ENCODE measurements at places on chromosomes 7 and 10.

- DNase-seq, result no peak
Measured at GRCh38 chr7:153084278-153084677, 324.7 kb downstream of the ACTR3B start.

DNA sequence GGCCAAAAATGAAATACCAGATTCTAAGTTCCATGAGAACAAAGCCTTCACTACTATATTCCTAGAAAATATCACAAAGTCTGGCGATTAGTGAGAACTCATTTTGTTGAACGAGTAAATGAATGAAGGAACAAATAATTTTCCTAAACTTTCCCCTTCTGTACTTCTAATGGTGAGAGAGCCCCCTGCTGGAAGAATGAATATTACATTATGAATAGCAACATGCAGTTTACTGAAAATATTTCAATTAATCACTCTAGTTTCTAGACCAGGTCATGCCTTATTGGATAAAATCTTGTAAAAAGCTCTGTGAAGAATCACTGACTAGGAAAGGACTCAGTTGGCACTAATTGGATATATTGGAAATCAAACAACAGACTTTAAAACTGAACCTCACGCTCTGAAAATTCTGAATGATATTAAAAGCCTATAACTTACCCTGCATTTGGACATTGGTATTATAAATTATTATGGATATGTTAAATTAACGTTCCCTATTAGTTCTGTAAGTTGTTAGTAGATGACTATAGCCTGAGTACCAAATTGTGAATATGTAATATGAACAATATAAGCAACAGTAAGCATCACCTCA, 32.4 kb upstream of the MTPN start:
- DNase-seq, result no peak

- DNase-seq, result peak; percentile 30
Measured at GRCh38 chr10:86047588-86047987, 319.0 kb downstream of the GRID1 start.

DNA sequence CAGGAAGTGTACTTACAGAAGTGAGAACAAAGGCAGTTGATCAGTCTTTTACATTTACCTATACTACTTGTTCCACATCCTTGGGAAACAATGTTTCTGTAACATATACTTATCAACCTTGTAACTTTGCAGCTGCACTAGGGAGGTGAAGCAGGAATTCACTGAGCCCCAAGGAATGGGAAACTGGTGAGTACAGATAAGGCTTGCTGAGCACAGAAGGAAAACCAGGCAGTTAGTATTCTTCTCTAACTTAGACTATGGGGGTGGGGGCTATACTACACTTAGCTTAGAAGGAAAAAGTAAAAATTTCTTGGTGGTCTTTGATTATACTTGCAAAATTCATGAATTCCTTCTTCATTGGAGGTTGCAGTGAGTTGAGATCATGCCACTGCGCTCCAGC, 6.9 kb upstream of the ZNF33A start:
- DNase-seq, result no peak

GRCh38 chr7:1563981-1564602, 5.7 kb downstream of the PSMG3 start:
- no peak for DNase-seq

GRCh38 chr7:117781707-117782106, 91.5 kb downstream of the CTTNBP2 start:
- DNase-seq, result no peak

GRCh38 chr7:8640671-8641070, 207.3 kb downstream of the NXPH1 start:
- DNase-seq, result no peak

- DNase-seq, result no peak
Measured at GRCh38 chr7:116924741-116925140, 28.6 kb upstream of the ST7 start.

DNA sequence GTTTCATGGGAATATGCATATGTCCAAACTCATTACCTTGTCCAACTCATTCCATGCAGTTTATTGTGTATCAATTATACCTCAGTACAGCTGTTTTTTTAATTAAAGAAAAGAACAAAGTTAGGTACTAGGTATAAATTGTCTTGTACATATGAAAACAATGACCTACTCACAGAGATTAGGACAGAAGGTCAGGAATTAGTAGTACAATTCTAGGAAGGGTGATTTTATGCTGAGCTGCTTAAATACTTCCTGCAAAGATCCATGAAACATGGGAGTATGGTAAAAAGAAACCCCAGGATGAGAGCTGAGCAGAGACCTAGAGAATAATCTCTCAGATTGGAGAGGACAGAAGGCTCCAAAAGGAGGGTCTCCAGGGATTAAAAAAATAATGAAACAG, 13.8 kb upstream of the KDM7A start:
- no peak for DNase-seq

- no peak for DNase-seq
Measured at GRCh38 chr10:95314192-95314918, 23.6 kb upstream of the PDLIM1 start.

GRCh38 chr7:24318326-24318725, 34.3 kb downstream of the NPY start:
- no peak for DNase-seq

DNA sequence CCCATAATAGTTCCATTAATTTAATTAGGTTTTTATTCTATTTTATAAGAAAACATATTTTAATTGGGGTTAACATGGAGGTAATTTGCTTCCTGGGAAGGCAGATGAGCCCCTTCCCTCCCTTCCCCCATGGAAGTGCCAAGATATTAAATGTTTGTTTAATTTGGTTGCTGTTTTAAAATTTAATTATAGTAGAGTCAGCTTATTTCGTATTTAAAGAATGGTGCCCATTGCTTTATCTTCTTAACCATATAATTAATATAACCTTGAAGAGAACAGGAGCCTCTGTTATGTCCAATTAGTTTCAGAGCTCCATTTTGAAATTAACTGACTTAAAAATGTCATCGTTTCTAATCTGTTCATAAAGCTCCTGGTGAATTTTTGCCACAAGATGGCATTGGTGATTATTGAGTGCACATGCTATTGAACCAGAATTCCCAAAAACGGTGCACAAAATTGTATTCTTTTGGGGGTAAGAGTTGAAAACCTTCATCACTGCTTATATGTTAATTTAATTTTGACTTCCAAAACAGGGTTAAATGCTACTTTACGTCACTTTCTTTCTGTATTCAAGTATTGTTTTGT, 26.0 kb downstream of the KLHDC10 start:
- DNase-seq, result no peak

- DNase-seq, result no peak
Measured at GRCh38 chr10:2924431-2924830, 142.9 kb upstream of the PFKP start.

- no peak for DNase-seq
Measured at GRCh38 chr10:79063071-79063491, 5.7 kb upstream of the ZMIZ1 start.

DNA sequence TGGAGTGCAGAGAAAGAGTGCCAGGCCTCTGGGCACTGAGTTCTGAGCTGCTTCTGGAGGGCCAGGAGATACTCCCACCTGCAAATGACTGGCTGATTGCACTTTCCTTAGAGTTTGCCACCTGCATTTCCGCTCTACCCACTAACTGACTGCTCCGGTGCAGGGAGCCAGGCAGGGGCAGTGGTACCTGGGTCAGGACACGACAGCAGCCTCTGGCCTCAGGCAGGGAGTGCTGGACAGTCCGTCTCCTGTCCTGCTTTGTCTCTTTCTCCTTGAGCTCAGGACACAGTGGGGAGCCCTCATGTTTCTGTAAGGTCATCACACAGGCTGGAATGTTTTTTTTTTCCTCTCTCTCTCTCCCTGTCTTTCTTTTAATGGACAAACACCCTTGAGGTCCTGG, 252.0 kb downstream of the DPP6 start:
- no peak for DNase-seq

- peak; percentile 24 for DNase-seq
Measured at GRCh38 chr7:87876869-87877234, 559 bp downstream of the DBF4 start.

DNA sequence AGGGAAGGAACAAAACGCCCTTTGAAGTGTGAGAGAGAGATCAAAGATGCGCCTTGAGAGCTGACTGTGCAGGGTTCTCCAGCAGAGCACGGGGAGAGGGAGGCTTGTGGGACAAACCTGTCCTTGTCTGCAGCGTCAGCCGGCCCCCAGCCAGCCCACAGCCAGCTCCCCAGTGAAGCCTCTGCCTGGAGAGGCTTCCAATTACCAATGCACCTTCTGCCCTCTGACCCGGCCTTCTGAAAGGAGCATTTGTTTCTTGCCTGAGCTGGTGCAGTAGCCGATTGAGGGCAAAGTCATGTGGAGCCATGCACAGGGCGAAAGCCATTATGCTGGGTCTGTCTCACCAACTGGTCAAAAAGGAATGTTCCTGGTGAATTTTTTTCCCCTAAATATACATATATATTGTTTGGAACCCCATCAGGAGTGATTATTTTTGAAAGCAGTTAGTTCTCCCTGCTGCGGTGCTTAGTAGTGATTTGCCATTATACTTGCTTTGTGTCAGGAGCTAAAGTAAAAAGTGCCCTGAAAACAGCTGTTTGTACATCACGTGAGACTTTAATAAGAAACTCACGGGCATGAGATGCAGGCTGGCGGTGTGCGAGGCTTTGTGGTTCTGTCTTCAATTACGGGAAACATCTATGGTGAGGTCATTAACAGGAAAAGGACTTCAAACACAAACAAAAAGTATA, 268.6 kb downstream of the KLF6 start:
- no peak for DNase-seq

DNA sequence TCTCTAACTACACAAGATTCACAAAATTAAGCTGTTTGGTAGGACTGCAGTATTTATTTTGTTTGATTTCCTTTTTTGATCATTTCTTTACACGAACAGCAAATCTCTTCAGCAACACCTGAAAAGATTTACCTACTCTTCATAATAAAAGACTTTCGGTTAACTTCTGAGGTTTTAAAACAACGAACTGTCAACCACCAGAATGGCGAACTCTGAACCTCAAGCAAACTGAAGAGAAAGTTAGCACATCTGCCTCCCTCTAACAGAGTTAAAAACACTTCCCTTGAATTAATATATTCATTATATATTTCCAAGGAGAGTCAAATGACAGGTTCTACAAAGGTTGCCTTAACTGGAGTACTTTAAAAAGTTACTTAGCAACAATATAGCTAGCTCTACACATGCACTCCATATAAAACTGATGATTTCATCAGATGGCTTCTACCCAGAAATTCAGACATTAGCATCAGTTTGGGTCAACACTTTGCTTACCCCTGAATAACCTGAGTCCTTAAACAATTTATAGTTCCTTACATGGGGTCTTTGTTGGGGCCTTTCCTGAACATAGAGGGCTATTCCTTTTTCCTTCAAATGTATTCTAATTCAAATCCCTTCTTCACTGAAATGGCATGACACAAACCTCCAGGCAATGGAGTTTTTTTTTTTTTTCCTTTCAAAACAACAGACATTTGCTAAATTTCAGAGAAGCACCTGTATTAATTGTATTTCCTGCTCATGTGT, 118.3 kb downstream of the SEM1 start:
- no peak for DNase-seq

- DNase-seq, result no peak
Measured at GRCh38 chr10:130300608-130301020, 164.4 kb downstream of the GLRX3 start.

DNA sequence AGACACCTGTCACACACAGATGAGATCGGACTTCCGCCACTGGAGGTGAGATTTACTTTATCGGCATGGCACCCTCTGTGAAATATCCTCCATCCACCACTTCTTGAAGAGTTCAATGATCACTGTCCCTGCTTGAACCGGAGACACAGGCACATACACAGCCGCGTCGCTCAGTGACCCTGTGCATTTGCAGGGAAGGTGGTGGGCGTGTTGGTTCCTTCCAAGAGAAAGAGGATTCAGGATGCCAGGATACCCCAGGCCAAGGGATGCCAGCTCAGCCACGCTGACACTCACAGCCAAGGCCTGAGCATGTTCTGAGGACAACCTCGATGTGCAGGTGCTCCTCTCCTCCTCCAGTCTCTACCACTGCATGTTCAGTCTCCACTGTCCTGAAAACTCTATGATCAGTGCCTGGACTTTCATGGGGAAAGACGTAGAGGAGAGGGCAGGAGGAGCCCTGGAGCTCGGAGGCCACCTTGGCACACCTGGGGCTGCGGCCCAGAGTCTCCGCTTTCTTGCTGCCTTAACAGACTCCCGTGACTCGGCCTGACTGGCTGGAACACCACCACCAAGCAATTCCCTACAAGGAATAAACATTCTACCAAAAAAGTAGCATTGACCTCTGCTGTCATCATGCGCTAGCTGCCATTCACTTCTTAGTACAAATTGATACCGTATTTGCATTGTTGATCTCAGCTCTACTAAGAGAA, 115.2 kb downstream of the TCERG1L start:
- DNase-seq, result no peak

DNA sequence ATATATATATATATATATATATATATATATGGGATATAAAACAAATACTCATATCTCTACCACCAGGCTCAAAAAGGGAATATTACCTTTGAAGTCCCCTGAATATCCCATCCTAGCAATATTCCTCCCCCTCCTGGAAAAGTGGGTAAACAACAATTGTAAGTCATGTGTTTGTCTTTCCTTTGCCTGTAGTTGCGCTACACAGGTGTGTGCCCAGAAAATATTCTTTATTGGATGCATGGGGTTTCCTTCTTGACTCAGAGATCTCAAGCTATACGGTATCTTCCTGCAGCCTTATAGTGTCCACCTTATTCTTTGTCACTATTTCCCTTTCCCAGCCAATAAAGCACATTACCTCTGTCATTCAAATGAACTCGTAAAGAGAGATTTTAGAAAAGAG, 54.2 kb downstream of the MET start:
- no peak for DNase-seq

DNA sequence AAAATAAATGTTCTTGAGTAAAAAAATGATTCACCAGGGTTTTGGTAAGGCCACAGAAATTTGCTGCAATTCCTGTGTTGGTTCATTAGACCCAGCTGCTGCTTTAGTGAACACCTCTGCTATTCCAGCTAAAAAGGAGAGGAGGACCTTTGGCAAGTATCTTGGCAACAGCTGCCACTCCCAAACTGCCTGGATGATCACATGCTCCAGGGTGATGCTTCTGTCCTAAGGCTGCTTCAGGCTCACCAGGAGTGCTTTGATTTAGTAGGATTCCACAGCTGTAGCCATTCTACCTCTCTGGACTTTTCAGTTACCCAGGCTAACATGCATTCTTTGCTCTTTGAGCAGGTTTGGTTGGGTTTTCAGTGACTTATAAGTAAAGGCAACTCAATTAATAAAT, 82.6 kb upstream of the NPVF start:
- no peak for DNase-seq

GRCh38 chr7:39847227-39847626, 102.8 kb upstream of the CDK13 start:
- no peak for DNase-seq

GRCh38 chr10:8055420-8056349, 1.2 kb downstream of the GATA3 start:
- DNase-seq, result no peak

DNA sequence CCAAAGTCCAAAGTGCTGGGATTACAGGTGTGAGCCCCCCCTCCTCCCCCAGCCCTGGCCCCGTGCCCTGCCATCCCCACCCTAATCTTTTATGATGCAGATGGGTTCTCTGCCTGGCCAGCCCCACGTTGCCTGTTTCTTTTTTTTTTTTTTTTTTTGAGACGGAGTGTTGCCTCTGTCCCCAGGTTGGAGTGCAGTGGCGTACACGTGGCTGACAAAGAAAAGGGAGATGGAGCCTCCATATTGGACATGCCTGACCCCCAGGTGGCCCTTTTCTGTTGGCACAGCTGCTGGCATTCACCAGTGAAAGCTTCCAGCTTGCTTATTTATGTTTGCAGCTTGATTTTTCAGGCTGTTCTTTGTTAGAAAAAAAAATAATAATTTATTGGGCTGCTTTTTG, 235.3 kb downstream of the CCDC3 start:
- no peak for DNase-seq

- no peak for DNase-seq
Measured at GRCh38 chr10:129334266-129334665, 132.8 kb upstream of the MGMT start.

- no peak for DNase-seq
Measured at GRCh38 chr7:150923196-150923595, 54.9 kb downstream of the KCNH2 start.

All from activated CD4-positive, alpha-beta T cell treated with anti-CD3 and anti-CD28 coated beads, Interleukin-2, amount 50 U/mL, for 24 hours (primary cell).